ENCODE measurements at places on chromosomes 5 and 9.

GRCh38 chr5:131994090-131994489, 17.4 kb downstream of the ACSL6 start:
- no peak for DNase-seq

DNA sequence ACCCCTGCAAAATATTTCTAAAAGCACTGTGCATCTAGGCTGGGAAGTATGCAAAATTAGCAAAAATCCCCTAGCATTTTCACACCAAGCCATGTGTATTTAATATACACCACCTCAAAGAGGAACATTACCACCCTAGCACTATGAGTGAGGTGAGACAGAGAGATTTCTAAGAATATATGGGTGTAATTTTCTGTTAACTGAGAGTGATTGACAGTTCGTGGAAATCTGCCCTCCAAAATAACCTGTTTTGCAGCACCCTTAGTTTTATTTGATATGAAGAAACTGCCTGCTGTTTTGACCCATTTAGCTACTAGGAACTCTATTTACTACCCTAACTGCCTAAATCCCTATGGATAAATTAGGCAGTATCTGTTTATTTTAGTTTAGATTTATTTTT, 64.2 kb upstream of the CDKN2B start:
- DNase-seq: no peak

DNA sequence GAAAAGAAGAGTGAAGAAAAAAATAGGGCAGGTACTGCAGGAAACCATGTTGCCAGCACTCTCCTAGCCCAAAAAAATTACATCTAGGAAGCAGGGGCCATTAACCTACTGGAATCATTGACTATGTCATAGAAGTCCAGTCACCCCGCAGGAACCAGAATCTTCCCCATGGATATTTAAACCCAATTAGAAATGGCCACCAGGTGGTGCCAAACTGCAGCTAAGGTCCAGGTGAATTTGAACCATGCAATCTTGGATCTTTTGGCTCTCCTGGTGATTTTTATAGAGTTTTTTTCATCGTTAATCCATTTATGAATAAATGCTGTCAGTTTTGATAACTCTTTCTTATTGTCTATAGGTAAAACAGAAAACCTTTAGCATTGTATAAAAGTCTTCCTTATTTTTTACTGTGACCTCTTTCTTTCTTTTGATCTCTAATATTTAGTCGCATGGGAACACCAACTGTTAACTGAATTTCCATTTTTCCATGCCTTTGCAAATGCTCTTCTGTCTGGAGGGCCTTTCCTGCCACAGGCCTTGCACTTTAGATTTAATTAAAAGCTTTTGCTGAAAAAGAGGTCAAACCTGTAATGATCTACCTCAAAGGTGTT, 147.5 kb upstream of the FGF10 start:
- no peak for DNase-seq

- DNase-seq: no peak
Observed at GRCh38 chr9:132973713-132974112, 4.8 kb upstream of the GFI1B start.

DNA sequence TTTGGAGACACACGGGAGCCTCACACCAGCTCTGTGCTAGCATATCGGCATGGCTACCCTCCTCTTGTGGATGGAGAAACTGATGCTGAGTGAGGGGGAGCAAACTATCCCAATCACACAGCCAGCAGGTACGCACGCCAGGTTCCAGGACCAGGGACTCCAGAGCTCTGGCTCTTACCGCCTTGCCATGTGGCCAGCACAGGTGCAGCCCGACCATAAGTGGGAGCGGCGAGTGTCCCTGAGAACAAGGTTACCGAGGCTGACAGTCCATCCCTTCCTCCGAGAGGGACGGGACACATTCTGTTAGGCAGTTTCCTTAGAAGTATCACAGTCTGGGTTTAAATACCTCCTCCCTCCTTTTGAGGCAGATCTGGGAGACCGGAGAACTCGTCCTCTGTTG, 86.0 kb downstream of the PAX5 start:
- DNase-seq: no peak

GRCh38 chr5:142040285-142040684, 27.5 kb upstream of the GNPDA1 start:
- DNase-seq: no peak

DNA sequence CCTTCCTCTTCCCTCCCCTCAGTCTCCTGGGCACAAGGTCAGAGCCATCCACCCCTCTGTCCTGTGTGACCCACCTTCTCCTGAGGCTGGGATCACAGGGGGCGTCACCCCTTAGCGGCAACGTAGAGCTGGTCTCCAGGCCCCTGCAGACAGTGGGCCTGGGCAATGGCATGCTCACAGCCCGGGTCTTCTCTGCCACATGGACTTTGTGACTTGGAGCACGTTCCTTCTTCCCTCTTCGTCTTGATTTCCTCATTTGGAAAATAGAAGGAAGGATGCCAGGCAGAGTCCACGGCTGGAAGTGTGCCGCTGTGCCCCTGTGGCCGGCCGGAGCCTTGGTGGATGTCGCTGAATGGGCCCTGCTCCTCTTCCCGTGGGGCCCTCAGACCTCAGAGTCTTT, 10.0 kb downstream of the RXRA start:
- no peak for DNase-seq

- DNase-seq: peak; percentile 41
Observed at GRCh38 chr9:92634712-92635605, 35.0 kb downstream of the IPPK start.

GRCh38 chr5:154112255-154112654, 73.5 kb downstream of the MFAP3 start:
- DNase-seq: no peak

DNA sequence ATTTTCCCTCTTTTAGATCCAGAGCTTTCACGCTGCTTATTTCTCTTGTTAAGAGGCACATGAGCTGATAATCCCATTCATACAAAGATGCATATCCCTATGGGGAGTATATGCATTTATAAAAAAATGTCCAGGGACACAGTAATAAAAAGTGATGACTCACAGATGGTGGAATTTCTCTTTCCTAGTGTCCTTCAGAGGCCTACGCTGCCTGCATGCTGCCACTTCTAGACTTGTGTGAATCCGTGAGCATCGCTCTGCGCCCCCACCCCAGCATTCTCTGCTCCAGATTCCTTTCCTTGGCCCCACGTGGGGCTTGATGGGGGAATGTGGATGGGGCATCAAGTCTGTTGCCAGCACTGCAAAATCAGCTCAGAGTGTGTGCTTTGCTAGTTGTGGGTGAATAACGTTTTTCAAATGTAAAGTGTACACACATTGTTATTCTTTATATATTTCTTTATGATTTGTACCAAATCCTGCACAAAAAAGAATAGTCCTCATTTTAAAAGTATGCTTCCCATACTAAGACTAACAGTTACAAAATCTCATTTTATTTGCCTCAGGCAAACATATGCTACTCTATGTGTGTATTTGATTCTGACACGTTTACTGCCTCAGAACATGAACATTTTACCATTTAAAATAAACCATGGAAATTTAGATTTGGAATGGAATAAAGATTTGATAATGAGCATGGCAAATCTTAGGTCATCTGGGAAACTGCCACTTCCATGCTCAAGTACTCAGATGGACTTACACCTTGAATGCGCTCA, 22.4 kb upstream of the RASGRF2 start:
- no peak for DNase-seq

- no peak for DNase-seq
Observed at GRCh38 chr5:68911840-68912690, 181.7 kb upstream of the SLC30A5 start.

GRCh38 chr9:131395157-131396098, 1.5 kb downstream of the PRRC2B start:
- DNase-seq: peak; percentile 58

DNA sequence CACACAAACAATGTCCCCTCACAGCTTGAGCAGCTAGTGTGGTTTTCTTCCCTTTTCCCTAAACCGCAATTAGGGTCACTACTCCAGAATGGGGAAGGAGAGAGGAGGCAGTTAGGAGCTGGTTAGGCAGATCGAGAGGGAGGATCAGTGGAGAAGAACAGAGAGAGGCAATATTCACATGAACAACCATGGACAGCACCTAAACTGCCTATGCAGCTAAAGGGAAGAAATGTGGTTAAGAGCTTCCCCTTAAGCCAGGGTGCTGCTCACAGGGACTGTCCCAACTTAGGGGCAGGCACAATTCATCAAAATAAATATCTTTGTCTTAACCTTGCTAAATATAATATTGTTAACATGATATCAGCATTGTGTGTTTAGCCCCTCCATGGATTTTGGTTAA, 359.3 kb upstream of the CDH18 start:
- DNase-seq: no peak

- no peak for DNase-seq
Observed at GRCh38 chr5:146731909-146732659, 146.5 kb downstream of the PPP2R2B start.

DNA sequence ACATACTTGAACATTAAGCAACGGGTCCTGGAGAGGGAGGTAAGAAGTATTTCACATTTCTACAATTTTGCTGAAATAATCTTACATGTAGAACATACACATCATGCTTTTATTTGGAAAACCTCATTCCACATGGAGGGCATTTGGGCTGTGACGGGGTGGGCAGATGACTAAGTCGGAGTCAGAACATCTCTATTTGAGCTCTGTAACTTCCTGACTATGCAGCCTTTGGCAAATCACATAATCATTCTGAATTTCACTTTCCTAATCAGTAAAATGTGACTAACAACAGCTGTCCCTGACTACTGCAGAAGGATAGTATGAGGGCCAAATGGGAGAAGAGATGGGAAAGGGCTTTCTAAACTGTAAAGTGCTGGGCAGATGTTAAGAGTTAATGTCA, 17.1 kb upstream of the IL6ST start:
- DNase-seq: no peak

GRCh38 chr5:2832394-2832793, 80.9 kb upstream of the IRX2 start:
- DNase-seq: no peak

Measured in activated B cell treated with CpG ODN at 0.5 μM for 24 hours (primary cell).